ENCODE measurements at places on chromosomes 3 and 15. TPM values are rescaled to one million over a fixed set of nuclear protein-coding genes. Genes with fewer than 3 reads are reported as not detected.

DNA sequence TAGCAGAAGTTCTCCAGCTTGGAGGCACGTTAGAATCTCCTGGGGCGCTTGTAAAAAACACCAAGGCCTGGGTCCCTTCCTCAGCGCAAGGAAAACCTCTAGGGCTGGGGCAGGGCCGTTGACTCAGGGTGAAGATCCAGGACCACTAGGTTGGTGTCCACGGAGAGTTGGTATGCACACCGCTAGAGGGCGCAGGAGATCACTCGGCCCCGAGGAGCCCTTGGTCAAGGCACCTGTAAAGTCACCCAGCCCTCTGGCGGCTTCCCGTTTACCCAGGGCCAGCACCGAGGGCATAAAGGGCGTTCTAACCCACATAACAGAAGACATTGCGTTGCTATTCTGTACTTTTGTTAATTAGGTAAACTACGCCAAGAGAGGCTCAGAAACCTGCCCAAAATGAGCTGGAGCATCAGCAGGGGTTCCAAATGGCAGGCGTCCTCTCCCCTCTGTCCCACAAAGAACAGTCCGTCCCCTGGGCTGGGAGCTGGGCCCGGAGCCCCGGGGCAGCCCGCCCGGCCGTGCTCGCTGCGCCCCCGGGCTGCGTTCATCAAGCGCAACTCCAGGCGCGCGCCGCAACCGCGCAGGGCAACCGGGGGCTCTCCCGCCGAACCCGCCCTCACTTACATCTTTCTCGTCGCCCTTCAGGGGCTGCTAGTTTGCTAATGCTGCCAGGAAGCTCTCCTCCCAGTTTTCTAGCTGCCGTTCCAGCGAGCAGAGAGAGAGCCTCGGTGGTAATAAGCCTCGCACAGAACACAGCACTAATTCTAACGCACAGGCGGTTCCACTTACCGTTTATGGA, 332.1 kb downstream of the ARRDC4 start:
- peak; percentile 17 for DNase-seq
- H3K36me3 ChIP-seq = no peaks in the 10 kb centered on the region
- no peak overlapping the region for H3K27ac ChIP-seq
- no peaks in the 10 kb centered on the region for H3K4me1 ChIP-seq

DNA sequence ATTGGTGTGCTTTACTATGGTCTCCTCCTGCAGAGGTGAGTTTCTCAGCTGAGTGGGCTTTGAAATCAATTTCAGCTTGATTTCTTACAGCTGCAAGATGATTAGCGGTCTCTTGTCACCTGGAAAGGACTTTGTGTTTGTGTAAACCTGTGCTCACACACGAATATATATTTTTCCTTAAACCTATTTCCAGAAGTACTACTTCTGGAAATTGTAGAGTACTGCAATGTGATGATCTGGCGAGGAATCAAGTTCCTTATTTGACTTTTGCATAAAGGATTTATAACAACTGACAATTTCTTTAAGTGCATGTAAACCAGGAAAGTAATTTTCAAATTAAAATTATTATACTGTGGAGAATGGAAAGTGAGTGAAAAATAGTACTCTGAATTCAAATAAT, 2.1 kb downstream of the MCTP2 start:
- H3K27ac ChIP-seq = peak overlapping the region; percentile 19
- H3K27me3 ChIP-seq = no peaks in the 10 kb centered on the region
- peaks cover 60% of the 10 kb centered on the region for H3K36me3 ChIP-seq
- H3K4me3 ChIP-seq = peak overlapping the region; percentile 64
- peaks cover 76% of the 10 kb centered on the region for H3K4me1 ChIP-seq

GRCh38 chr3:51378065-51378464, 7.0 kb upstream of the MANF start:
- H3K4me3 ChIP-seq = no peak overlapping the region
- H3K36me3 ChIP-seq = no peaks in the 10 kb centered on the region
- no peak overlapping the region for H3K27ac ChIP-seq
- DNase-seq = no peak
- H3K4me1 ChIP-seq = no peaks in the 10 kb centered on the region

- H3K27me3 ChIP-seq = peaks cover 7% of the 10 kb centered on the region
- no peak for DNase-seq
- H3K4me1 ChIP-seq = no peaks in the 10 kb centered on the region
- no peak overlapping the region for H3K4me3 ChIP-seq
Observed at GRCh38 chr15:91790836-91791235, 62.7 kb upstream of the SLCO3A1 start.

DNA sequence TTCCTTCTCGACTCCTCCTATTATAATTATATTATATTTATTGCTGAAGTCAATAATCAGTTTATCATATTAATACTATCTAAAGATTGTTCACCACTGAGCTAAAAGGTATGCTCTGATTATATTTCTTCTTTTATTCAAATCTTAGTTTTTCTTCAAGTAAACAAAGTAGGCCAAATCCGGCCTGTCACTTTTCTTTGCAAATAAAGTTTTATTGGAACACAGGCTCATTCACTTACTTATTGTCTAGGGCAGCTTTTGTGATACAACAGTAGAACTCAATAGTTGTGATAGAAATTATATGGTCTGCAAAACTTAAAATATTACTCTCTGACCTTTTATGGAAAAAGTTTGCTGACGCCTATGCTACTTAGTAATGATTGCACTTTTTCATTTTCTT, 92.4 kb upstream of the DNAJC19 start:
- H3K4me1 ChIP-seq = no peaks in the 10 kb centered on the region
- no peaks in the 10 kb centered on the region for H3K27me3 ChIP-seq
- no peak overlapping the region for H3K27ac ChIP-seq
- H3K4me3 ChIP-seq = no peak overlapping the region

Gene WNT7A
- total RNA-seq = not detected

Gene SLC22A13
- total RNA-seq = 0.78 TPM

Gene HIGD2B
- 0.16 TPM for total RNA-seq

Gene TLR9
- 0.32 TPM for total RNA-seq

Gene GCSAM
- total RNA-seq = 1.9 TPM

Data from activated T-helper 2 cell treated with anti-CD3 and anti-CD28 coated beads, Interferon-gamma antibody, Interleukin-2, Interleukin-4, amounts not matched to agents 10 μg/mL and 5 μg/mL and 100 μg/mL, durations not matched to agents 14 hours and 24 hours and 36 hours (primary cell).